ENCODE measurements at places on chromosomes 2 and 18.

GRCh38 chr2:70888366-70888922, 47.3 kb upstream of the ATP6V1B1 start:
- peaks cover 28% of the 10 kb centered on the region for H3K4me1 ChIP-seq
- H3K27me3 ChIP-seq: no peaks in the 10 kb centered on the region
- H3K36me3 ChIP-seq: no peaks in the 10 kb centered on the region
- no peak overlapping the region for H3K27ac ChIP-seq
- DNase-seq: no peak

DNA sequence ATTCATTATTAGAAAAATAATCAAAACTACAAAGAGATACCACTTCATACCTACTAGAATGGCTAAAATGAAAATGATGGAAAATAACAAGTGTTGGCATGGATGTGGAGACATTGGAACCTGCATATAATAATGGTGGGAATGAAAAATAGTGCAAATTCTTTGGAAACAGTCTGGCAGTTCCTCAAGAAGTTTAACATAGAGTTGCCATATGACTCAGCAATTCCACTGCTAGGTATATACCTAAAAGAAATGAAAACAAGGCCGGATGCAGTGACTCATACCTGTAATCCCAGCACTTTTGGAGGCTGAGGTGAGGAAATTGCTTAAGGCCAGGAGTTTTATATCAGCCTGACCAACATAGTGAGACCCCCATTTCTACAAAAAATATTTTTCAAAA, 41.6 kb upstream of the ACYP2 start:
- H3K4me3 ChIP-seq: no peak overlapping the region
- no peaks in the 10 kb centered on the region for H3K36me3 ChIP-seq
- H3K4me1 ChIP-seq: peaks cover 14% of the 10 kb centered on the region
- no peak for DNase-seq
- H3K27ac ChIP-seq: no peak overlapping the region

- peaks cover 8% of the 10 kb centered on the region for H3K4me1 ChIP-seq
- H3K4me3 ChIP-seq: no peak overlapping the region
- no peak overlapping the region for H3K27ac ChIP-seq
- DNase-seq: no peak
Observed at GRCh38 chr2:119810049-119810630, 50.4 kb downstream of the PTPN4 start.

DNA sequence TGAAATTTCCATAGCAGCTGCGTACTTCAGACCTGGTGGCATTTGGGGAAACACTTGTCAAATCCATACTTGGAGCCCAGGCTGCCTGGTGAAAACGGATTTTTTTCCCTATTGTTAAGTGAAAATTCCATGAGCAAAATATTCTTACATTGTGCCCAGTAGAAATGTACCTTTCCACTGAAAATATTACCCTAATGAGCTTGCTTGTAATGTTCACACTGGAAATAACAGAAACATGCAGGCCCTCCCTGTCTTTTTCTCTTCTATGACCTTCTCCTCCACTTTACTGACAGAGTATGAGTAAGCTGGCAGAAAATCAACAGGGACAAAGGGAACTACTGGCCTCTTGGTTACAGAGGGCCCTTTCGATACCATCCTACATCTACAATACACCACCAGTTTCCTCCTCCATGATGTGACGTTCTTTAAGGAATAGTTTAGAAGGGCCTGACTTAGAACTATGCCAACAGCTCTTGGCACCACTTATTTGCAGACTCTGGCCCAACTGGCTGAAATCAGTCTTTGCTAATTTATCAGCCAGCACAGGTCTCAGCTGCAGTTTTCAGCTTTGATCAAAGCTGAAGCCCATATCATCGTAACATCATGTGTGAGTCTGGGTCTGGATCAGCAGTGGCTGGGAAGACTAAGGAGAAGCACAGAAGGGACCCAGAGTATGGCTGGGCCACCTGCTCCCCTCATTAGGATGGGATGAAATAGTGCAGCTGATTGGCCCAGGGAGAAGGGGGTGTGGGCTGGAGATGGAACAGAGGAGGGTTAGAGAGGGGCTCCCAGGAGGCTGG, 272.2 kb upstream of the ID2 start:
- no peaks in the 10 kb centered on the region for H3K36me3 ChIP-seq
- DNase-seq: no peak
- no peak overlapping the region for H3K4me3 ChIP-seq
- no peaks in the 10 kb centered on the region for H3K27me3 ChIP-seq

DNA sequence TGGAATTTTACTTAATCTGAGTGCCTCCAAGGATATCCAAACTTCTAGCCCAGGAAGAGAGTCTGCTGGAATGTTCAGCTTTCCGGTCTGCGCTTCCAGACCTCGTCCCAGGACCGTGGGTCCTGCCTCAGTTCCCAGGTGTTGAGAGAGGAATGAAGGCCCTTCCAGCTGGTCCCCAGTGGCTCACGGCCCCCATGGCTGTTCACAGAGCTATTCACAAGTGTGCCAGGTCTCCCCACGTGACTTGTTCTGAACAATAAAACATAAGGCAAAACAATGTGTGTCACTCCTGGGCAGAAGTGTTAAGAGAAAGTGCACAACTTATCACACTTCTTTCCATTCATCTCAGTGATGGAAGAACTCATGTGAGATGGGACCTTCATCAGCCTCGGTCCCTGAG, 20.1 kb upstream of the TEX51 start:
- no peak overlapping the region for H3K4me3 ChIP-seq
- H3K27me3 ChIP-seq: no peaks in the 10 kb centered on the region
- no peaks in the 10 kb centered on the region for H3K36me3 ChIP-seq
- DNase-seq: no peak
- no peaks in the 10 kb centered on the region for H3K4me1 ChIP-seq

DNA sequence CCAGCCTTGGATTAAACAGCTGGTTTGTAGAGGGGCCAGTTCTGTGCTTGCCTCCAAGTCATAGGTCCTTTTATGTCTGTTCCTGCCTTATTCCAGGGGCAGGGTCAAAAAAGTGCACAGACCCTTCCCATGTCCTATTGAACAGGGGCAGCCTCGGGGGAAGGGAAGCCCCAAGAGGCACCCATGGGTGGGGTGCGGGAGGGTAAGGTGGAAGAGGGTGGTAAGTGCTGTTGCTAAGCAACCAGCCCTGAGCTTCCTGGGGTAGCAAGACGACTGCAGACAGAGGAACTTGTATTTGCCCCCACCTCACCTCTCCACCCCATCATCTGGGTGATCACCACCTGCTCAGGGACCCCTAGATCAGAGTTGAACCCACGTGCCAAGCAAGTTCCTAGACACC, 7.7 kb downstream of the DNMT3A start:
- no peaks in the 10 kb centered on the region for H3K27me3 ChIP-seq
- DNase-seq: no peak
- no peak overlapping the region for H3K27ac ChIP-seq

GRCh38 chr2:46274586-46274985, 22.6 kb upstream of the EPAS1 start:
- H3K4me1 ChIP-seq: no peaks in the 10 kb centered on the region
- H3K4me3 ChIP-seq: no peak overlapping the region
- H3K27me3 ChIP-seq: no peaks in the 10 kb centered on the region
- no peak overlapping the region for H3K27ac ChIP-seq
- DNase-seq: no peak
- no peaks in the 10 kb centered on the region for H3K36me3 ChIP-seq

DNA sequence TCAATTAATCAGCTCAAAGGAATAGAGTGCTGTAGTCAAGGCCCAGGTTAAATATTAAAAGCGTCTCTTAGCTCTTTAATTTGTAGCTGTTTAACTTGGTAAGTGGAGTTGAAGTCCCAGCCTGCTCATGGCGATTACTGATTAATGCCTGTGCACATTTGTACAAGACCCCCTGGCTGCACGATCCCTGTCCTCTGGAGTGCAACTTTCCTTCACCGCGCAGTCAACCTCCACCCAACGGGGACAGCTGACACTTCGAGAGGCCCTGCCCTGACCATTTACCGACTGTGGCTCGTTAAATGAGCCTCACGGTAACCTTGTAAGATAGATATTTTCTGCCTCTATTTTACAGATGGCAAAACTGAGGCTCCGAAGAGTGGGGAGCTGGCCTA, 5.5 kb upstream of the CYS1 start:
- peak overlapping the region; percentile 89 for H3K27ac ChIP-seq
- no peak for DNase-seq
- no peak overlapping the region for H3K4me3 ChIP-seq
- H3K27me3 ChIP-seq: no peaks in the 10 kb centered on the region
- no peaks in the 10 kb centered on the region for H3K36me3 ChIP-seq
- H3K4me1 ChIP-seq: peaks cover 45% of the 10 kb centered on the region

DNA sequence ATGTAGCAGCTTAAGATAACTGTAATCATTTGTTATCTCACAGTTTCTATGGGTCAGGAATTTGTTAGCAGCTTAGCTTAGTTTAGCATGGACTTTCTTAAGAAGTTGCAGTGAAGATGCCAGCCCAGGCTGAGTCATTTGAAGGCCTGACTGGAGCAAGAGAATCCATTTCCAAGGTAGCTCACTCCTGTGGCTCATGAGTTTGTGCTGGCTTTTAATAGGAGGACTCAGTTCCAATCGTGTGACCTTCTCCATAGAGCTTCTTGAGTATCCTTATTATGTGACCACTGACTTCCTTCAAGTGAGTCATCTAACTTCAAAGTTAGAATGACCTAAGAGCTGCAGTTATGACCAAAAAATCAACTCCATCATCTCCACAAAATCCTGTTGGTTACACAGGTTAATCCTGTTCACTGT, 1.4 kb downstream of the GPATCH11 start:
- peaks cover 22% of the 10 kb centered on the region for H3K4me1 ChIP-seq
- DNase-seq: no peak
- H3K4me3 ChIP-seq: no peak overlapping the region
- peaks cover 6% of the 10 kb centered on the region for H3K36me3 ChIP-seq
- no peak overlapping the region for H3K27ac ChIP-seq
- H3K27me3 ChIP-seq: no peaks in the 10 kb centered on the region

DNA sequence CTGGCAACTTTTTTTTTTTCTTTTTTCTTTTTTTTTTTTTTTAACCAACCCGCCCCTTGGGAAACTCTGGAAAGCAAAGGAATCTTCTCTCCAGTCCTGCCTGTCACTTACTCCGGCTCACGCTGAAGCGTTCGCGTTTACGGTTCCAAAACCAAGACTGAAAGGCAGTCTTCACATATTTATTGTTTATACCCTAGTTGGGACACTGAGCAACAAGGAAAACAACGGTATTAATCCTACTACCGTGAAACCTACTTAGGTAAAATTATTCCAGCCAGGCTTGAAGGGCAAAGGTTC, 125.4 kb downstream of the OSBPL1A start:
- peak overlapping the region; percentile 11 for H3K4me3 ChIP-seq
- H3K27me3 ChIP-seq: no peaks in the 10 kb centered on the region
- no peak for DNase-seq
- peaks cover 11% of the 10 kb centered on the region for H3K4me1 ChIP-seq

GRCh38 chr18:50179465-50179864, 15.5 kb downstream of the MYO5B start:
- no peaks in the 10 kb centered on the region for H3K36me3 ChIP-seq
- no peak overlapping the region for H3K27ac ChIP-seq
- no peaks in the 10 kb centered on the region for H3K4me1 ChIP-seq
- H3K27me3 ChIP-seq: no peaks in the 10 kb centered on the region
- H3K4me3 ChIP-seq: no peak overlapping the region

DNA sequence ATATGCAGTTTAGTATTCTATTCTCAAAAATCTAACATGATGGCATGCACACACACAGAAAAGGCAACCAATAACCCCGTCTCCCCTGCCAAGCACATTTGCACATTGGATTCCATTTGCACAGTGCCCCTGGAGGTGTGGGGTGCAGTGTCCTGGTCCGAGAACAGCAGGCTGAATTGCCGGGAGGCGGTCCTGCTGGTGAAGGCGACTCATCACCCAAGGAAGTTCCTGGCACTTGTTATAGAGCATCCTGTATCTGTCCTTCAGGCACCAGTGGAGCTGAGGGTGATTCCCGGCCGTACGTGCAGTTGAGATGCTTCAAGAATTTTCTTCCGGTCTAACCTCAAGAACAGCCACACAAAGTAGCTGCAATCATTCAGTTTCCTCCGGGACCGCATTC, 73.0 kb upstream of the RAB12 start:
- H3K4me1 ChIP-seq: no peaks in the 10 kb centered on the region
- DNase-seq: no peak
- H3K27ac ChIP-seq: no peak overlapping the region
- no peak overlapping the region for H3K4me3 ChIP-seq
- no peaks in the 10 kb centered on the region for H3K27me3 ChIP-seq

GRCh38 chr2:98240786-98241398, 105.4 kb upstream of the CNGA3 start:
- no peaks in the 10 kb centered on the region for H3K27me3 ChIP-seq
- no peak for DNase-seq
- no peaks in the 10 kb centered on the region for H3K36me3 ChIP-seq
- H3K27ac ChIP-seq: no peak overlapping the region
- no peaks in the 10 kb centered on the region for H3K4me1 ChIP-seq
- H3K4me3 ChIP-seq: no peak overlapping the region

GRCh38 chr2:16109821-16110310, 169.5 kb downstream of the MYCN start:
- no peak overlapping the region for H3K27ac ChIP-seq
- H3K4me3 ChIP-seq: no peak overlapping the region
- no peaks in the 10 kb centered on the region for H3K27me3 ChIP-seq
- DNase-seq: no peak

DNA sequence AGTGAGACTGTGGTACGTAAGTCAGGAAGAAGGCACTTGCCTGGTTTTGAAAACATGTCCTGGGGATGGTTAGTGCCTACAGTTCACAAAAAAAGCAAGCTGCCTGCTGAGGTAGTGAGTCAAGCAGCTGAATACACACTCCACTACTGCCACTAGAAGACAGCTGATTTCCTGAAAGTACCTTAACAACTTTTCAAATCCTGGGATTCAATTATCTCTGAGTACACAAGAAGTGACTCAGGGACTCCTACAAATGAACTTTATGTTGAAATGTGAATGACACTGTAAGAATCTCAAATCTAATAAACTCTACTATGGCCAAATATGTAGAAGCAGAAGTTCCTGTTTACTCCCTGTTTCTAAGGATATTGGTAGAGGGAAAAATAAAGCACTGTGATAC, 58.0 kb upstream of the ARL5A start:
- H3K27me3 ChIP-seq: no peaks in the 10 kb centered on the region
- no peaks in the 10 kb centered on the region for H3K36me3 ChIP-seq
- no peak overlapping the region for H3K4me3 ChIP-seq
- no peak for DNase-seq
- no peak overlapping the region for H3K27ac ChIP-seq

GRCh38 chr2:34001557-34001956, 402.5 kb upstream of the FAM98A start:
- H3K4me3 ChIP-seq: no peak overlapping the region
- no peaks in the 10 kb centered on the region for H3K27me3 ChIP-seq
- H3K36me3 ChIP-seq: no peaks in the 10 kb centered on the region
- H3K4me1 ChIP-seq: no peaks in the 10 kb centered on the region
- DNase-seq: no peak

DNA sequence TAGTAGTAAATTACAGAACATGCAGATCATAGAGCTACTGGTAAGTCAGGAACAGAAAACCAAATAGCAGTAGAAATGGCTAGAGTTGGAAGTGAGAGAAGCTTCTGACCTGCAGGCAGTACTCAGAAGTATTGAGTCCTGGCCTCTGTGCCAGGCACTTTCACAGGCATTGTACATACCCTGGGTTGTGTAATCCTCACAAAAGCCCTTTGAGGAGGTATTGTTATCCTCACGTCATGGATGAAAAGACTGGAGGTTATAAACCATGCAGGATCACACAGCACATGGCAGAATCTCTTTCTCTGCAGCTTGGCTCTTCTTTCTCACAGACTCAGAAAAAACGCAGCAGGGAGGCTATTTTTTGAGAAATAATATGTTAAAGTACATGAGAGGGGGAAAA, 789.3 kb upstream of the FAM98A start:
- no peak overlapping the region for H3K4me3 ChIP-seq
- no peaks in the 10 kb centered on the region for H3K36me3 ChIP-seq
- H3K4me1 ChIP-seq: peaks cover 7% of the 10 kb centered on the region
- H3K27me3 ChIP-seq: no peaks in the 10 kb centered on the region
